HT-29 (cell line): ENCODE measurements at places on chromosomes 16 and 17. TPM values are rescaled to one million over a fixed set of nuclear protein-coding genes. Genes with fewer than 3 reads are reported as not detected.
A peak's percentile ranks its signal among the peaks of the same experiment; 100 is the strongest.

DNA sequence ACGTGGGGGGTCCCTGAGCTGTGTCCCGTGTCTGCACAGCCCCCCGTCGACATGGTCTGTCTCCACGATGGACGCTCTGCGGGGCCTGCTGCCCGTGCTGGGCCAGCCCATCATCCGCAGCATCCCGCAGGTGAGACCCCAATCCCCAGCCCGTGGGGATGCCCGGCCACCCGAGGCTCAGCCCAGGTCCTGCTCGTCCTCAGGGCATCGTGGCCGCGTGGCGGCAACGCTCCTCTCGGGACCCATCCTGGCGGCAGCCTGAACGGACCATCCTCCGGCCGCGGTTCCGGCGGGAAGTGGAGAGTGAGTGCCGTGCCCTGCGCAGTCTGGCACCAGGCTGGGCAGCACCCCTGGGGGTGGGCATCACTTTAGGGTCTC is 4.9 kb downstream of the MSLN start:
- DNase-seq: no peak

Gene CHD9NB
- total RNA-seq: 3.4 and 4.1 TPM in 2 replicates

- no peak for DNase-seq
Measured at GRCh38 chr16:23909792-23910418, 74.1 kb downstream of the PRKCB start.

GRCh38 chr16:56607109-56607618 is 1.2 kb upstream of the MT2A start:
- DNase-seq: peak; percentile 64

Gene NPIPB12
- 10.7 and 24.9 TPM in 2 replicates for total RNA-seq

GRCh38 chr16:4202615-4203345 is 39.1 kb downstream of the SRL start:
- no peak for DNase-seq

GRCh38 chr17:31609996-31610910 is 218.8 kb downstream of the RAB11FIP4 start:
- no peak for DNase-seq

- DNase-seq: no peak
Measured at GRCh38 chr17:32583053-32583452, 96.3 kb downstream of the CDK5R1 start.

- DNase-seq: peak; percentile 69
Measured at GRCh38 chr16:73019457-73020362, 28.2 kb downstream of the ZFHX3 start.

- no peak for DNase-seq
Measured at GRCh38 chr17:15109608-15110007, 155.5 kb downstream of the PMP22 start.

DNA sequence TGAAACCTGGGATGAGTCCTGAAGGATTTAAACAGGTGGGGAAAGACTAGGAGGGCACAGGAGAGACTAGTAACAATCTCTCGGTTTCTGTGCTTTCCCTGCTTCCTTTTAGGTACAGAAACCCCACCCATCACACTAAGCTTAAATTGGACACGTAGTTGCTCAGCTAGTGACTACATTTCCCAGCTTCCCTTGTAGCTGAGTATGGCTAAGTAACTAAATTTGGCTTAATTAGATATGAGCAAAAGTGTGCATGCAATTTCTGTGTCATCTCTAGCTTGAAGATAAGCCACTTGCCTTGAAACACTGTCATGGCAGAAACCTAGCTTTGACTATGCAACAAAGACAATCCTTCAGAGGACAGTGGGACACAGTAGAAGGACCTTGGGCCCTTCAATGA is 36.5 kb downstream of the CACNG1 start:
- no peak for DNase-seq

GRCh38 chr17:78019367-78019975 is 61.0 kb downstream of the TNRC6C start:
- peak; percentile 41 for DNase-seq

GRCh38 chr17:42685831-42686230 is 3.5 kb downstream of the CNTNAP1 start:
- DNase-seq: no peak

GRCh38 chr17:59428916-59429485 is 97.5 kb downstream of the YPEL2 start:
- DNase-seq: no peak

DNA sequence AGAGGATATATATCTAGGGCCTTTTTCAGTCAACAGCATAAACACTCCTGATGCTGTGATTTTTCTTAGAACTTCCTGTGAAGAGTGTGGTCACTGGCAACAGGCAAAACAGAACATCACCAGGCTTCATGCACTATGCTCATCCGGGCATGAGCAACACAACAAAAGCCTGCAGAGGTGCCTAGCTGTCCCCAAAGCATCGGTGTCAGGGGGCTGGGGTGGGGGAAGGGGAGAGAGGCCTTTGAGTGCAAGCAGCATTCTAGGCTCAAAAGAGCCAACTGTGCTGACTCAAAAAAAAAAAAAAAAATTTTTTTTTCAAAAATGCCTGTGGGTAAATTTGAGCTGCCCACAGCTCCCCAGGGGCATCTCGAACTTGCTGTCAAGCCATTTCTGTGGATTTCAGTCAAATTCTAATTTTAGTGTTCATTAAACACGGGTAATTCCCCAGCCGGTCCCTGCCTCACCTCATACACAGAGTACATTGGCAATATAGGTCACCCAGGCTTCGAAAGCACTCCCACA is 194.6 kb upstream of the DYNLRB2 start:
- no peak for DNase-seq

Gene TMEM88
- total RNA-seq: 0.43 and 0.50 TPM in 2 replicates

DNA sequence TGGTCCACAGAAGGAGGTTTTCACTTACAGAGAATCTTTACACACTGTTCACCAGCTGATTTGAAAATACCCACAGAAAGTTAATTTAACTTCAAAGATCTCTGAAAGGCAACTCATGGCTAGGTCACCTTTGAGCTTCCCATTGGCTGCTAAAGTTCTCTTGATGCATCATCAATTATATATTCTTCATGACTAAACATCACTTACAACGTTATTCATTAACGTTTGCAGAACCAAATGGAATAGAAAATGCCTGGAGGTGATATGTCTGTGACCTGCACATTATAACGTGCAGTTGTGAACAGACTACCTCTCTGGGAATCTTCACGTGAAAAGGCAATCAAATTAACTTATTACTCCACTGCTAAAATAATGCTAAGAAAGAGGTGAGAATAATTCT is 238.5 kb downstream of the ZFHX3 start:
- no peak for DNase-seq

GRCh38 chr17:28385037-28385400 is 13.5 kb downstream of the SARM1 start:
- peak; percentile 62 for DNase-seq

Gene TBC1D3D
- total RNA-seq: 0.10 TPM in 1 of 2 replicates, not detected in the other

Gene SOCS7
- total RNA-seq: 28.8 and 36.2 TPM in 2 replicates

GRCh38 chr17:79019261-79019631 is 4.7 kb upstream of the C1QTNF1 start:
- DNase-seq: no peak

GRCh38 chr16:73306901-73307413 is 259.0 kb upstream of the ZFHX3 start:
- DNase-seq: no peak

GRCh38 chr17:76690596-76691280 is 20.0 kb downstream of the MXRA7 start:
- DNase-seq: no peak

Gene NDUFAB1
- 279 and 304 TPM in 2 replicates for total RNA-seq

DNA sequence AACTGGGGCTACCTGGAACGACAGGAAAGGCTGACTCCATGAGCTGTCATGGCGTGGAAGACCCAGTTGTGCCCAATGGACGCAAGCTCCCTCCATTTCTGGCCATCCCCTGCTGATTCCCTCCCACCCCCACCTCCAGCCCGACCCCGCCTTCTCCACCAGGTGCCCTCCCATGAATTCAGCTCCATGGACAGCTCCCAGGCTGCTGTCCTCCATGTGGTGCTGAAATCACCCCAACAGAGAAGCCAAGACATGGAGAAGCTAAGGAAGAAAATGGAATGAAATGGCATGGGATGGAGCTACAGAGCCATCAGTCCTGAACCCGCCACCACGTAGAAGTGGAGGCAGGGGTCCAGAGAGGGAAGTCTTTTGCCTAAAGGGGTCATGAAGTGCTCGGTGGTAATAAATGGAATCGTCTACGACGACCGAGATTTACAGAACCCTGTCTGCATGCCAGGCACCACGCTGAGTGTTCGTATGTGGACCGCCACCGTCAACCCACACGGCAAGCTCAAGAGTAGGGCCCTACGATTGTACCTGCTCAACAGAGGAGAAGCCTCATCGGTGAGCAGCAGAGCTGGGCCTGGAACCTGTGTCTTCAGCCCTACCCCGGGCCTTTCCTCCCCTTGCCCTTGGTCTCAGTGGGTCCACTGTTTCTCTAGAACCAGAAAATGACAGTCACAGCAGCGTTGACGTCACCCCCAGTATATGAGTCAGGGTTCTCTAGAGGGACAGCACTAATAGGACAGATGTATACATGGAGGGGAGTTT is 9.3 kb upstream of the ZC3H18 start:
- DNase-seq: peak; percentile 44

Gene DLX4
- 0.51 and 1.1 TPM in 2 replicates for total RNA-seq

Gene PDILT
- not detected in 2 replicates for total RNA-seq

Gene AGRP
- not detected in 2 replicates for total RNA-seq

DNA sequence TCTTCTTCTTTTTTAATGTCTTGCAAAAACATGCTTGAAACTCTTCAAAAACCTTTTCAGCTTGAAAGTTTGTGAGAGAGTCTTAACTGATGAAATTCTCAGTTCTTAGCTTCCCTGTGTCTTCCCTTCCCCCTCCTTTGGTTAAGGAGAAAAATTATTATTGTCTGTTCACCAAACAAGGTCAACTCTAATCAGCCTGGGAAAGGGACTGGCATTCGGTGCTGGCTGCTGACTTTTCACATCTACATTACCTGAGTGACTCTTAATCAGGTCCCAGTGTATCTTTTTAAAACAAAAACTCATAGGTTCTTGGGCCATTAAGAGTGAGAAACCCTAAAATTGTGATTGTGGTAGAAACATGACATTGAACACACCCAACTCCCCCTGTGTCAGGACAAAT is 39.1 kb upstream of the AXIN2 start:
- no peak for DNase-seq
